ENCODE measurements at places on chromosomes 4 and X.

DNA sequence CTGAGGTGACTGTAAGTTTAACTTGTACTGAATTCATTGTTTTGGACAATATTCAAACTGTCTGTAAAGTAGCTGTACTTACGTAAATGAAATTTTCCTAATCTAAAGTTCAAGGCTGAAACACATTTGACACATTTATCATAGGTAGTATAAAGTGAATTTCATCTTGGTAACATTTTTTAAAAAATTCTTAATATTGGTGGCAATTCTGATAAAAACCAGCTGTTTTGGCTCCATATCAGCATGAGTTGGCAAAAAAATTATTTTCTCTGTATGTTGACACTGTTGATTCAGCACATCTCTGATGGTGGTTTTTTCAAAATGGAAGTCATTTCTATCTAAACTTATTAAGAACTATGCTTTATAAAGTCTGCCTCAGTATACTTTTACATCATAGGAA, 30.9 kb downstream of the CXorf58 start:
- DNase-seq = no peak

DNA sequence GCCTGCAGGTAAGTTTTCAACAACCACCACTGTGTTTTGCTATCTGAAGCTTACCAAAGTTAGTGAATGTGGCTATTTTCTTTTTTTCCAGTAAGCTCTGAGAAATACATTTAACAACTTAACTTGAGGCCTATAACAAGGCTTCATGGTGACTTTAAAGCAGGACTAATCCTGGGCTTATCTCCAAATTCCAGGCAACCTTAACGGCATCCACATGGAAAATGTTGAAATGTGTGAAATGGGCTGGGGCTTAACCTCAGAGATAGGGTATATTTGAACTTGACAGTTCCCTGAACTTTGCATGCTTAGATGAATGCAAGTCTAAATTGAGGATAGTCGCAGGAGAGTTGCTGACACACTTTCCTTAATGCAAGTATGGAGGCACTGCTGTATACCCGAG, 539.2 kb downstream of the GALNTL6 start:
- no peak for DNase-seq

- DNase-seq = no peak
These were observed 269.2 kb downstream of the CBLL2 start for GRCh38 chrX:22541926-22542325.

GRCh38 chr4:35463251-35463952, 780.9 kb downstream of the ARAP2 start:
- DNase-seq = no peak

GRCh38 chrX:37872303-37872655, 24.9 kb upstream of the DYNLT3 start:
- DNase-seq = no peak
